Tibial nerve (tissue), 4 donors: ENCODE measurements at places on chromosomes 5 and 9. TPM values are rescaled to one million over a fixed set of nuclear protein-coding genes. Genes with fewer than 3 reads are reported as not detected.
A peak's percentile ranks its signal among the peaks of the same experiment; 100 is the strongest.

OTP gene
- not detected for total RNA-seq

NFIB gene
- total RNA-seq: 125 TPM

DNA sequence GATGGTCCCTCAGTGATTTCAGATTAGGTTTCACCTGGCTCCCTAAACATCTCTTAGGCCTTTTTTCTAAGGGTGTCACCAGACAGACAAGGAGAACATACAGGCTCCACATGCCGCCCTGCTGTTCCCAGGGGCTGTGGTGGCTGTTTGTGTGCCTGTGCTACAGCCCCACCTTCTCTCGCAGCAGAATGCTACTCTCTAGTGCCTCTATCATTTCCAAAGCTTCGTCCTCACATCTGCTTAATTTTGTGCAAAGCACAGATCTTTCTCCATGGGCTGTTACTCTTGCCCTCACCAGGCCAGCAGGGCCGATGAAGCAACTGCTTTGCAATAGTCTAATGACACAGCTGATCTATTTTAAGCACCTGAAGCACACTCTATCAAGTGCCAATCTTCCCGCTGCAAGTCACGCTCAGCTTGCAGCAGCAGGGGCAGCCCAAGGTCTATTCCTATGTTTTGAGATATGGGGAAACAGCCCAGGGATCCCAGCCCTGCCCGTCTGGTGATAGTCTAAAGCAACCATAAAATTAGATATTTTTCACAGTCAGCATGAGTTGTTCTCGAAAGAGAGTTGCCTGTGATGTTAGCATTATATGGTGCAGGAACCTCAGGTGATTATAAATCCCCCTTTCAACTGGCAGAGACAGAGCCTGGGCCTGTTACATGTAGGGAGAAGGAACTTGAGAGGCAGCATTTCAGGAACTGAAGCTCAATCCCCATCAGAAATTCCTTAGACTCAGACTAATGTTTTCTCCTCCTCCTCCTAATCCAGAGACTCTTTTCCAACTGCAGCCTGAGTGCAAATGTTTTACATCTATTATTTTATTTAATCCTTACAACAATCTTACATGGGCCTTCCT lies 12.7 kb downstream of the ABLIM3 start:
- DNase-seq: no peak

- DNase-seq: no peak
Observed at GRCh38 chr5:160693831-160694465, 158.1 kb downstream of the ATP10B start.

- no peak for DNase-seq
Observed at GRCh38 chr5:53929570-53929969, 369.1 kb downstream of the NDUFS4 start.

GRCh38 chr5:53820119-53820801 lies 259.8 kb downstream of the NDUFS4 start:
- no peak for DNase-seq

DNA sequence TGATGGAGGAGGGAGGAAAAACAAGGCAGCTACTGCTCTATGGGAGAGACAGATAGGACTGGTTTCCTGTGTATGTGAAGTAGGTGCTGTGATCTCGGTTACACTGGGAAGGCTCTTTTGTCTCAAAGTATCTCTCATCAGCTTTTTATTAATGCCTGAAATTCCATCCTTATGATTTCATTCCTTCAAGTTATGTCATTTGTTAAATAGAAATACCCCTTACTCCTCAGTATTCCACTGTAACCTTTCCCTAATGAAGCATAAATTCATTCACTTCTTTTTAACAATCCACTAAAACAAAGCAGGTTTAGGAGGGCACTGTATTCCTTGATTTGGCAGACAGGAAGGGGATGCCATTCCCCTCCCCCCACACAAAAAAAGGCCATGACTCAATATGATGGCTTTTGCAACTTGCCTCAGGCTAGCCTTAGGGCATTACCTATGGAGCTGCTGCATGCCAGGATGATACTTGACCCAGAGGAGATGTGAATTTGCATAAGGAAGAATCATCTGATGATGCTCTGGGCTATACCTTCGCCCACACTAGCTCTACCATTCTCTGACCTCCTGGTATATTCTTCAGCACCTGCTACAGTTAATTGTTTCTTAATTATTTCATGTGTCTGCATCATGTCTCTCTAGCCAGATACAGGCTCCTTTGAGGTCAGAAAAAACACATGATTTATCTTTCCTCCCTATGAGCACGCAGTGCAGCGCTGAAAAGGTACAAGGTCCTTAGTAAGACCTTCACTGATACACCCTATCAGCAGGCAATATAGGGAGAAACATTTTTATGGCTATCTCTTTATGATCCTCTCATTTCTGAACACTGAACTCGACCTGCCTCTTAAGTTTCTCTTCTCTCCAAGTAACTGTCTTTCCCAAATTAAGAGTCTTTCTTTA lies 26.3 kb downstream of the NR3C1 start:
- no peak for DNase-seq

GRCh38 chr5:96527768-96528661 lies 95.0 kb upstream of the PCSK1 start:
- DNase-seq: no peak

GRCh38 chr5:31563216-31563615 lies 31.1 kb downstream of the C5orf22 start:
- no peak for DNase-seq

- DNase-seq: no peak
Observed at GRCh38 chr9:73149371-73150067, 2.1 kb upstream of the ANXA1 start.

DNA sequence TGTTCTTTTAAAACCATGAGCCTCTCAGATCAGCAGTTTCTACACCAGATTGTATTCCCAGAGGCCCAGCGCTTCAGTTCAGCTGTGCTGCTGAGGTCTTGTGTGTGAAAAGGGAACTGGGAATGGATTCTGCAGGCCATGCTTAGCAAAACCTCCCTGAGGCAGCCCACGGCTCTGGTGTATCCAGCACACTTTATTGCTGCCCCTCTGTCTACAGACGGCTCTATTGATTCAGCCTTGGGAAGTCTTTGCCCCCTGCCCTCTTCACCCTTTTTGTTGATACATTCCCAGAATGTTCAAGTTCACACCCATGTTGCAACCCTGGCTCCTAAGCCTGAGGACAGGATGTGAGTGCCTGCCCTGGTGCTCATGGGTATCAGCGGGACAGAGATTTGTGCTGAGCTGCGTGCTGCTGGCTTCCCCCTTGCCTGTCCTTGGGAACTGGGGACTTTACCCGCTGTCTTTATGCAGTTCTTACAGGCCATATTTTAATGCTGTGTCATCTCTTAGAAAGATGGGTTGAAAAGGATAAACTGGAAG lies 37.3 kb downstream of the ARHGAP26 start:
- peak; percentile 30 for DNase-seq

DNA sequence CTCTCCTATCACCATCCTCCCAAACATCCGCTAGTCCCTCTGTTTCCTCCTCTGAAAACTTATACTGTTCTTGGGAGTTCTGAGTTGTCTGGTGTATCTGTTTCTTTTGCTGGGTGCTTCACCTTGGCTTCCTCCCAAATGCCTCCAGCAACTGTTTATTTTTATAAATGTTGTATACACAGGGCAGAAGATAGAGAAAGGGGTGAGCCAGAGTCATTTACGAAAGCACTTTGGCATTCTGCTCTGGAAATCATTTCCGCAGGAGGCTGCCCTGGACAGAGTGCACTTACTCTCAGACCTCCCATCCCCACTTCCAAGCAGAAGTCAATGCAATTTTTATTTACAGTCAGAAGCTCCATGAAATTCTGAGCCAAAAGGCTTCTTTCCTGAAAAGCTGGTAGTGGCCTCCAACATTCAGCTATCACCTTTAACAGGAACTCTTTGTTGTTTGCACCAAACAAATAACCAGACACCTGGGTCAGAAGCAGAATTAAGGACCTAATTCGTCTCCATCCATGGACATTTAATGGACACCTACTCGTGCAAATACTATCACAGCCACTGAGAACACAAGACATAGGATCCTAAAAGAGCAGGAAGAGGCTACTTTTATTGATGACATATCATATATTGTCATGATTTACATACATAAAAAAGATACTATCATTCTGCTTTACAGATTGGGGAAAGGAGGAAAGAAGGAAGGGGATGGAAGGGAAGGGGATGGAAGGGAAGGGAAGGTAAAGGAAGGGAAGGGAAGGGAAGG lies 229.5 kb upstream of the PAPPA start:
- no peak for DNase-seq

DNA sequence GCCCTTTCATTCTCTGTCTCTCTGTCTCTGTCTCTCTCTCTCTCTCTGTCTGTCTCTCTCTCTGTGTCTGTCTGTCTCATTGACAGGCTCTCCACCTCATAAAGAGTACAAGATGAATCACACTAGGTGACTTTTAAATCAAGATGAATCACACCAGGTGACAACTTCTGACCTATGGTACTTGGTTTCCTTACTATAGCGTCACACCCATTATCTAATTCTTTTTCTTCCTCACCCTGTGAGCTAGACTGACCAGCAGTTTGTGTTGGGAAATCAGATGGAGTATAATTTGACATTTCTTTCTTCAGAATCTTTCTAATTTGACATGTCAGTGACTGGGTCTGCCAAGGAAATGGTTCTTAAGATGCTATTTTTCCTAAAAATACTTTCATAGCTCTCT lies 232.9 kb downstream of the ARRDC3 start:
- no peak for DNase-seq

DNA sequence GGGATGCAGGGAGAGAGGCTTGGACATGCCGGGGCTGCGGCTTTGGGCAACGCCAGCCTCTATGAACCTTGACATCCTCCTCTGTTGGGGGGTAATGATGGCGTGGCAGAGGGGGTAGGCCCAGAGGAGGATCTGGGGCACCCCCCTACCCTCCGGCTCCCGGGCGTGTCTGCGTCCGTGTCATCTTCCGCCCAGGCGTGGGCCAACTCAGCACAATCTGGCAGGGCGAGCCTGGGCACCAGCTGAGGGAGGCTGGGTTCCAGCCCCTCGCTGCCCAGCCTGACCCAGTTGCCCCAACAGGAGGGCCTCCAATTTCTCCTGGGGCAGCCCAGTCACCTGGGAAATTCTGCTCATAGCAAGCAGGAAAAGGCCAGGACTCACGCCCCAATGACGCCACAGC lies 62.9 kb upstream of the IL17B start:
- DNase-seq: no peak

GRCh38 chr9:134922932-134923240 lies 5.2 kb upstream of the FCN1 start:
- no peak for DNase-seq

GRCh38 chr5:12861886-12862654 lies 957.8 kb upstream of the CTNND2 start:
- no peak for DNase-seq

GRCh38 chr9:32955655-32956478 lies 45.6 kb downstream of the APTX start:
- no peak for DNase-seq

DNA sequence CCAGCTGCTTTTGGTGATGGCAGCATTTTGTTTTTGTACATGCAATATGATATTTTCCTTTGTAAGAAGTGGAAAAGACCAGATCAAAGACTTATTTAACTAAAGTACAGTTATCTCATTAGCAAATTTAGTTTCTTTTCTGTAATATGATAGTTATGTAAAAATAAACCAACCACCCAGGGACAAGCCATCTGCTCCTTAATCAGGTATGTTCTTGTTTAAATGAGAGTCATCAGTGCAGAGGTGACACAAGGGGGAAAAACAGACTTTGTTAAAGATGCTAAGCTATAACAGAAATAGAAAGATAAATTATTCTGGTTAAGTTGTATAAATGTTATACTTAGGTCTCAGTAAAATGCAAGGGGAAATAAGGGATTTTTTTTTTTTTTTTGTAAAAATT lies 805.7 kb upstream of the SEMA6A start:
- no peak for DNase-seq

- DNase-seq: no peak
Observed at GRCh38 chr5:137113161-137113560, 386.0 kb downstream of the SPOCK1 start.

DNA sequence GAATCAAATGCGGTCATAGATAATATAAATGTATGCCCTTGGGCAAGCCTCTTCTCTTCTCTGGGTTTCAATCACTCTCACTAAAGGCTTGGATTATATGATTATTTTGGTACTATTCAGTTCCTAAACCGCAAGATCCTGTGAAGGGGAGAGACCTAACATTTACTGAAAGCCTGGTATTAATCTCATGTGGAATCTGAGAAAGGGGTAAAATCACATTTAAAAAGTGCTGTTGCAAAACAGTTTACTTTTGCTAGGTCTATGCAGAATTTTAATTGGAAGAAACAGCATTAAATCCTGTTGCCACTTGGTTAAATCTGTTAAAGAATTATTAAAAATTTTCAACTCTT lies 50.7 kb downstream of the SLC44A1 start:
- no peak for DNase-seq

DNA sequence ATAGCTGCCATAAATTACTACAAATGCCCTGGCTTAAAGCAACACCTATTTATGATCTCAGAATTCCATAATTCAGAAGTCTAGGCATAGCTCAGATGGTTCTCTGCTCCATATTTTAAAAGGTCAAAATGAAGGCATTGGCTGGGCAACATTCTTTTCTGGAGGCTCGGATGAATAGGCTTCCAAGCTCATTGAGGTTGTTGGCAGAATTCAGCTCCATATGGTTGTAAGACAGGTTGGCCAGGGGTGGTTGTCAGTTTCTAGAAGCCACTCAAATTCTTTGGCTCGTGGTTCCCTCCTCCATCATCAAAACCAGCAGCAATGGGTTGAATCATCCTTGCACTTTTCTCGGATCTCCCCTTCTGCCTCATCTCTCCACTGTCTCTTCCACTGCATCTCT lies 49.4 kb downstream of the TGFBR1 start:
- no peak for DNase-seq

- DNase-seq: no peak
Observed at GRCh38 chr5:143338658-143339366, 64.7 kb downstream of the NR3C1 start.

GRCh38 chr9:112810696-112811490 lies 60.3 kb downstream of the SNX30 start:
- no peak for DNase-seq

- peak; percentile 91 for DNase-seq
Observed at GRCh38 chr9:75866273-75866871, 24.1 kb upstream of the PCSK5 start.

DNA sequence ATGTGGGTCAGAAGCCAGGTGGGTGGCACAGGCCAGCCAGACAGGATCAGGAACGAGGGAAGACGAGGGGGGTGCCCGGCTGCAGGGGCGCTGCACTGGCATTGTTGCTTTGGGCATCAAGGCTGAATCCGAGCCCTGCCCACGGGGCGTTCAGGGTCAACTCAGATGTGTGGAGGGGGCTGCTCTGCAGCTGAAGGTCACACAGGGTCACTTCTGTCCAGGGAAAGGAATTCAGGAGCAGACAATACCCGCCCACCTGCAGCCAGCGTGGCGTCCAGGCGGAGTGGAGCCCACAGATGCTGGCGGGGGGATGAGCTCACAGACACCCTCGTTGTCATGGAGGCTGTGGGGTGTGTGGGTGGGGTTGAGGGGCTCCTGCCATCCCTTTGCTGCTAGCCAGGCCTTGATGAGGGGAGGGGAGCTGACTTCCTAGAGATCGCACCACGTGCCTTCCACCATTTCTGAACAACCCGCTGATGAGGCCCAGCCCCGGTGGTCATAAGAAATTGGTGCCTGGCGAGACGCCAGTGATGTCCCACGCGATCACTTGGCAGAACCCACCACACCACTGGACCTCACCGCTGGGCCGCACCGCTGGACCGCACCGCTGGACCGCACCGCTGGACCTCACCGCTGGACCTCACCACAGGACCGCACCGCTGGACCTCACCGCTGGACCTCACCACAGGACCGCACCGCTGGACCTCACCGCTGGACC lies 31.2 kb downstream of the MRPL36 start:
- no peak for DNase-seq
